Type B pancreatic cell (in vitro differentiated cells): ENCODE measurements at places on chromosomes 1 and 21.
A peak's percentile ranks its signal among the peaks of the same experiment; 100 is the strongest.

GRCh38 chr1:16248603-16249516, 11.9 kb upstream of the CPLANE2 start:
- peak; percentile 47 for DNase-seq
- H3K36me3 ChIP-seq: peaks cover 10% of the 10 kb centered on the region
- H3K27me3 ChIP-seq: no peaks in the 10 kb centered on the region
- no peak overlapping the region for H3K4me3 ChIP-seq
- H3K27ac ChIP-seq: peak overlapping the region; percentile 66
- H3K4me1 ChIP-seq: peaks cover 12% of the 10 kb centered on the region

GRCh38 chr1:28037946-28038345, 50.5 kb downstream of the EYA3 start:
- H3K27me3 ChIP-seq: no peaks in the 10 kb centered on the region
- H3K36me3 ChIP-seq: peaks cover 33% of the 10 kb centered on the region
- H3K4me1 ChIP-seq: peaks cover 5% of the 10 kb centered on the region
- H3K27ac ChIP-seq: peak overlapping the region; percentile 92
- no peak for DNase-seq

DNA sequence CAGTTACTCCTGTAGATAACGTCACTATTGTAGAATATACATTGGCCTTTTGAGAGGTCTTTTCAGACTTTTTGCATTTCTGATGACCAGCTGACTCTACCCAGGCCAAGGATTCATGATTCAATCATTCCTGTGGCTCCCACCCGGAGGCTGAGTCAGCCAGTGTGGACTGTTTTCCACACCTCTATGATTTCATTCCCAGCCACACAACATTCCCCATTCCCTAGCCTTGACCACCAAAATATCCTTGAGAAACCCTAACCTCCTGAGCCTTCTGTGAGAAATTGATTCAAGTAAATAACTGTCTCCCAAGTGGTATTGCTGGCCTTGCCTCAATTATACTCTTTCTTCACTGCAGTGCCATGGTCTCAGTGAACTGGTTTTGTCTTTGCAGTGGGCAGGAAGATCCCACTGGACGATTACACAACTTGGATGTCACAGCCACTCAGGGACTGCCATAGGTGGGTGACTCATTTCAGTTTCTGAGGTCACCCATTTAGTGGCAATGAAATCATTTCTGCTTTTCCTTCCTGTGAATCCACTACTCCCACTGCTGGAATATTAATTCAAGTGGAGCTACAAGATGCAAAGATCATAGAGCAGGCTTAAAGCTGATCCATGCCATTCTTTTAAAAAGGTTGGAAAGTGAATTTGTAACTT, 518.6 kb upstream of the ZP4 start:
- H3K4me1 ChIP-seq: peaks cover 4% of the 10 kb centered on the region
- DNase-seq: no peak
- no peak overlapping the region for H3K27ac ChIP-seq

GRCh38 chr1:66332548-66332901, 201.4 kb upstream of the SGIP1 start:
- H3K4me3 ChIP-seq: peak overlapping the region; percentile 87
- no peak for DNase-seq
- peaks cover 6% of the 10 kb centered on the region for H3K27me3 ChIP-seq
- H3K27ac ChIP-seq: no peak overlapping the region
- no peaks in the 10 kb centered on the region for H3K36me3 ChIP-seq

- no peaks in the 10 kb centered on the region for H3K27me3 ChIP-seq
- no peak overlapping the region for H3K27ac ChIP-seq
- DNase-seq: no peak
- no peaks in the 10 kb centered on the region for H3K4me1 ChIP-seq
- H3K36me3 ChIP-seq: no peaks in the 10 kb centered on the region
- H3K4me3 ChIP-seq: no peak overlapping the region
Measured at GRCh38 chr1:228374711-228375577, 31.7 kb downstream of the TRIM11 start.

DNA sequence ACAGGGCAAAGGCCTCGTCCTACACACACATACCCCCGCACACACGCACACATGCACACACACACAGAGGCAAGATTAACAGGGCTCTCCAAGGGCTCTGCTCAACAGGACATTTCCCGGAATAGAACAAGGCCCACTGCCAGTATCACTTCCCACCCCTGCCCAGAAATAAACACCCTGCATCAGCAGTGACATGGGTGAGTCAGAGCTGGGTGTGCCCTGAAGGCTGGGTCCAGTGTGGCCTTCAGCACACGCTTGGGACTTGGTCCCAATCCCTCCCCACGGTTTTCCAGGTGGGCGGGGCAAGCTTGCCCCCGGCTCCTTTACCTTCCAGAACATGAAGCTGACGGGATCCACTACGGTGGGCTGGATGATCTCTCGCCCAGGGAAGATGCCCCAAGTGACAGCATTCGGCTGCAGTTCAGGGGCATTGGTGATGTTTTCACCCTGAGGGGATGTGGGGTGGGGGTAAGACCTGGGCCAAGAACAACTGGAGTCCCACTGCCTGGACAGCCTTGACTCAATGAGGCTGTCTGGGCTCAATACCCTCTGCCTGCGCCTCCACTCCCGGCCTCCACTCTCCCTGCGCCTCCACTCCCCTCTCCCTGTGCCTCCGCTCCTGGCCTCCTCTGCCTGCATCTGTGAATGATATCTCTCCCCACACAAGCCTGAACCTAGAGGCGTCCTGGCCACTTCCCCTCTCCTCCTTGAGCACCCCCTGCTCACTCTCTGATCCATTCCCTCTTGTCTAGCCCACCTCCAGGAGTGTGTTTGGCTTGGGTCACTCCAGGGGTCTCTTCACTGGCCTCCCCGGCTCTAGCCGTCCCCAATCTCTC, 14.7 kb downstream of the MTHFR start:
- no peak for DNase-seq
- peak overlapping the region; percentile 50 for H3K4me3 ChIP-seq
- peaks cover 21% of the 10 kb centered on the region for H3K36me3 ChIP-seq
- H3K27me3 ChIP-seq: no peaks in the 10 kb centered on the region

- H3K36me3 ChIP-seq: no peaks in the 10 kb centered on the region
- peak overlapping the region; percentile 64 for H3K27ac ChIP-seq
- peaks cover 22% of the 10 kb centered on the region for H3K27me3 ChIP-seq
Measured at GRCh38 chr1:157965584-157965983, 27.9 kb upstream of the KIRREL1 start.

- DNase-seq: peak; percentile 67
- peaks cover 19% of the 10 kb centered on the region for H3K36me3 ChIP-seq
- H3K27me3 ChIP-seq: no peaks in the 10 kb centered on the region
- no peak overlapping the region for H3K4me3 ChIP-seq
Measured at GRCh38 chr1:15938628-15939161, 37.2 kb downstream of the ZBTB17 start.

GRCh38 chr1:231899046-231899445, 272.5 kb downstream of the DISC1 start:
- H3K27ac ChIP-seq: no peak overlapping the region
- H3K4me3 ChIP-seq: no peak overlapping the region
- peaks cover 4% of the 10 kb centered on the region for H3K27me3 ChIP-seq
- no peaks in the 10 kb centered on the region for H3K36me3 ChIP-seq
- H3K4me1 ChIP-seq: peaks cover 5% of the 10 kb centered on the region

DNA sequence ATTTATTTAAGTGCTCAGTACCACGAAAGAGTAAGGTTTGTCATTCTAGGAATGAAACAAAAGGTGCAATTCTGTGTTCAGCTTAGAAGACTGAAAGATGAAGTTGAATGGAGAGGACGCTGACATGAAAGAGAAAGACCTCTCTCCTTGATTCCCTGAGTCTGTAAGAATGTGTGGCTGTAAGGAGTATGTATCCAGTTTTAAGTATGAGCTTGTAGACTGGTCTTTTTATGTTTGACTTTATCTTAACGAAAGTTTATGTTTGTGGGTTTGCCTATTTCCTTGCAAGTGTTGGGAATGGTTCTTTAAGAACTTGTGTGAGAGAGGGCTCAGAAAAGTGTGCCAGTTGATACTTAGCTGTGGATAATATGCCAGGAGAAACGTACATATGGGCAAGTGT, 1.4 kb downstream of the CHD1L start:
- DNase-seq: no peak
- peak overlapping the region; percentile 96 for H3K4me3 ChIP-seq
- H3K4me1 ChIP-seq: peaks cover 28% of the 10 kb centered on the region
- no peaks in the 10 kb centered on the region for H3K27me3 ChIP-seq

DNA sequence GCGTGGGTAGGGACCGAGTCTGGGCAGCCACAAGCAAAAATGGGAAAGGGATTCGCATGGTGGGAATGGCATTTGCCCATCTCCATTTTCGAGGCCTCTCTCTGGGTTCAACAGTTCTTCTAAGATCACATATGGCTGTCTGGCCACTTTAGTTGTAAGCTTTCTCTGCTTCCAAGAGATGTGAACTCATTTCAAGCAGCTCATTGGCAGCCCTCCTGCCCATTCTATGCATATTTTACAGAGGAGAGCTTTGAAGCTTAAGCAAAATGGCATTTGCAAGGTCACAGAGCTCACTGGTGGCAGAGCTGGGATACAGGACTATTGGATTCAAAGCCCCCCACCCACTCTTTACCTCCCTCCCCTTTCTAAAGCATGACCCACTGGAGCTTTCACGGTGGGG, 93.7 kb downstream of the HHIPL2 start:
- no peak for DNase-seq
- no peaks in the 10 kb centered on the region for H3K36me3 ChIP-seq
- no peak overlapping the region for H3K27ac ChIP-seq
- peaks cover 9% of the 10 kb centered on the region for H3K4me1 ChIP-seq
- H3K4me3 ChIP-seq: no peak overlapping the region
- H3K27me3 ChIP-seq: peaks cover 20% of the 10 kb centered on the region

DNA sequence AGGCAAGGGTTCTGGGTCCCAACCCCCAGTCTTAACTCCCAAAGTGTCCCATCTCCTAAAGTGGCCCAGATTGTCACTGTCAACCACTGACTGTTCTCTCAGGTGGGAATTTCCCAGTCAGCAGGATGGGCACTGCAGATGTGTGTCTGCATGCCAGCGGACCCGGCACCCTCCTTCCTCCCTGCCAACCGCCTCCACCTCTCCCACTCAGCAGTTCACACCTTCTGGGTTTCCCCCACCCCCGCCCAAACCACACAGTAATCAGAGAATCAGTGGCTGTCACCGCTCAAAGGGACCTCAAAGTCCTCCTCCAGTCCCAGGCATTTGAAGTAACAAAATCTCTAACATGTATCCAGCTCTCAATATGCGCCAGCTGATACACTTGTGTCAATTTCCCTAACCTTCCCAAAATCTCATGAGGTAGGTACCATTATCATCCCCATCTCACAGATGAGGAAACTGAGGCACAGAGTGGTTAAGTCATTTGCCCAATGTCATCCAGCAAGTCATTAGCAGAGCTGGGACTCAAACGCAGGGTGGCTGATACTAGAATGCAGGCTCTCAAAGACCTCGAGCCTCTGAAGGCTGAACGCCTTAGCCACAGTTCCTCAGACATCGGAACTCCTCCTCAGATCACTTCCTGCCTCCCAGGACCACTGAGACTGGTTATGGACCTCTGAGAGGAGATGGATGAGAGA, 4.8 kb downstream of the RUNX3 start:
- DNase-seq: no peak
- H3K27ac ChIP-seq: no peak overlapping the region
- H3K27me3 ChIP-seq: peaks cover 72% of the 10 kb centered on the region

GRCh38 chr1:8660411-8660828, 157.0 kb downstream of the RERE start:
- H3K4me3 ChIP-seq: no peak overlapping the region
- peaks cover 11% of the 10 kb centered on the region for H3K4me1 ChIP-seq
- H3K27ac ChIP-seq: no peak overlapping the region
- no peaks in the 10 kb centered on the region for H3K27me3 ChIP-seq
- H3K36me3 ChIP-seq: peaks cover 12% of the 10 kb centered on the region

DNA sequence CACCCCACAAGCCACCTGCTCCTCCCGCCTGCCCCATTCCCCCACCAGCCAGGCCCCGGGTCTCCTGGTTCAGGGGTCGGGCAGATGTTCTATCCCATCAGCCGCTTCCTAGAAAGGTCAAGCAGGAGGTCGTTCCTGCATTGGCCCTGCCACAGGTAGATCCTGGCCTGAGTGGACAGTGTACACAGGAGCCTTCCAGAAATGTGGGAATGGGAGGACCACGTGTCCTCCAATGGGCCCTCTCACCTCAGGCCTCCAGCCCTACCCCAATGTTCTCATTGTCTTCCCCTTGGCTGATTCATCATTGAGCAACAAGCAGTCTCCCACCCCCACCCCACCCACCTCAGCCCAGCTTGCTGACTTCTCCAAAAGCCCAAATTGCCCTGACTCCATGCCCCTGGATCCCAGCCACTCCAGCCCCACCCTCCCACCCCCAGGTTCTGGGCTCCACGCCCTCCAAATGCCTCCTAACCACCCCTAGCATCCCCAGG, 2.1 kb downstream of the S100A16 start:
- peak overlapping the region; percentile 54 for H3K27ac ChIP-seq
- H3K27me3 ChIP-seq: no peaks in the 10 kb centered on the region
- peaks cover 41% of the 10 kb centered on the region for H3K4me1 ChIP-seq

DNA sequence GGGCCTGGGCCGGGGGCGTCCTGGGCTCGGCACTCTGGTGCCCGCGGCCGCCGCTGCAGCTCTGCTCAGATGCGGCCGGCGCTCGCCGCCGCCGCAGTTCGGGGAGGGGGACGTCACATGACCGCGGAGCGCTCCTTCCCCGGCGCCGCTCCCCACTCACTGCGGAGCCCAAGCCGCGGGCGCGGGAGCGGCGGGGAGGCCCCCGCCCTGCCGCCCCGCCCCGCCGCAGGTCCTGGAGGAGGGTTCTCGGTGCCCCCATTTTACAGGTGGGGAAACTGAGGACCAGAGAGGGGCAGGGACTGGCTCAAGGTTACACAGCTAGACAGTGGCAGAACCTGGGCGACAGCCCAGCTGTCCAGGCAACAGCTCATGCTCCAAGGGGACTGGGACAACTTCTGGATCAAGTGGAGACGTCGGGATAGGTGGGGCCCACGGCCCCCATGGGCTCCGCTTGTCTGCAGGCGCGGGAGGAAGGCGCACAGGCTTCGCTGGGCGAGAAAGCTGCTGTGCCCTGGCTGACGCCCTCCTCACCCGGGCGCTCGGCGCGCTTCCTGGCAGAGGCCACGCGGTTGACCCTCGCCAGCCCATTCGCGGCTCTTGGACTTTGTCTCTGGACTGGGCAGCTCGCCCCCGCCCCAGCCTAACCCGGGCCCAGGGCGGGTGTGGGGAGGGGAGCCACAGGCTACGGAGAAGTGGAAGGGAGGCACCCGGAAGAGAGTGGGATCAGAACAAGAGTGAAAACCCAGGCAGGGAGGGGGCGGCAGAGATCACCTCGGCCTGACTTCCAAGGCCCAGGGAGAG, at the start of gene RAP1GAP:
RAP1GAP (minus strand) TSS at position 100 of the 801 bp plus-strand sequence. CDS start 49,325 bp downstream, outside the sequence.
- peaks cover 31% of the 10 kb centered on the region for H3K4me1 ChIP-seq
- peaks cover 45% of the 10 kb centered on the region for H3K27me3 ChIP-seq
- H3K4me3 ChIP-seq: peak within 1 kb of the TSS; percentile 52
- H3K27ac ChIP-seq: no peak within 1 kb of the TSS
- H3K36me3 ChIP-seq: no peaks in the 10 kb centered on the region

- H3K4me3 ChIP-seq: no peak overlapping the region
- H3K4me1 ChIP-seq: no peaks in the 10 kb centered on the region
- H3K27me3 ChIP-seq: no peaks in the 10 kb centered on the region
- no peak for DNase-seq
Measured at GRCh38 chr21:46368533-46369285, 44.8 kb downstream of the PCNT start.

- peaks cover 8% of the 10 kb centered on the region for H3K4me1 ChIP-seq
- H3K27ac ChIP-seq: peak overlapping the region; percentile 30
- peaks cover 29% of the 10 kb centered on the region for H3K36me3 ChIP-seq
- H3K27me3 ChIP-seq: no peaks in the 10 kb centered on the region
- H3K4me3 ChIP-seq: no peak overlapping the region
- no peak for DNase-seq
Measured at GRCh38 chr1:35173909-35174540, 18.9 kb downstream of the SFPQ start.

GRCh38 chr1:89812992-89813391, 7.8 kb upstream of the LRRC8D start:
- H3K36me3 ChIP-seq: no peaks in the 10 kb centered on the region
- H3K27me3 ChIP-seq: no peaks in the 10 kb centered on the region
- H3K27ac ChIP-seq: no peak overlapping the region

GRCh38 chr1:94608852-94609530, 67.4 kb upstream of the F3 start:
- no peaks in the 10 kb centered on the region for H3K36me3 ChIP-seq
- H3K27me3 ChIP-seq: no peaks in the 10 kb centered on the region
- DNase-seq: no peak
- no peak overlapping the region for H3K4me3 ChIP-seq
